ENCODE measurements at places on chromosomes 7 and 10. TPM values are rescaled to one million over a fixed set of nuclear protein-coding genes. Genes with fewer than 3 reads are reported as not detected.

The SLC29A4 gene
- polyA plus RNA-seq: 11.8 TPM

The CTAGE4 gene
- polyA plus RNA-seq: 0.41 TPM

DNA sequence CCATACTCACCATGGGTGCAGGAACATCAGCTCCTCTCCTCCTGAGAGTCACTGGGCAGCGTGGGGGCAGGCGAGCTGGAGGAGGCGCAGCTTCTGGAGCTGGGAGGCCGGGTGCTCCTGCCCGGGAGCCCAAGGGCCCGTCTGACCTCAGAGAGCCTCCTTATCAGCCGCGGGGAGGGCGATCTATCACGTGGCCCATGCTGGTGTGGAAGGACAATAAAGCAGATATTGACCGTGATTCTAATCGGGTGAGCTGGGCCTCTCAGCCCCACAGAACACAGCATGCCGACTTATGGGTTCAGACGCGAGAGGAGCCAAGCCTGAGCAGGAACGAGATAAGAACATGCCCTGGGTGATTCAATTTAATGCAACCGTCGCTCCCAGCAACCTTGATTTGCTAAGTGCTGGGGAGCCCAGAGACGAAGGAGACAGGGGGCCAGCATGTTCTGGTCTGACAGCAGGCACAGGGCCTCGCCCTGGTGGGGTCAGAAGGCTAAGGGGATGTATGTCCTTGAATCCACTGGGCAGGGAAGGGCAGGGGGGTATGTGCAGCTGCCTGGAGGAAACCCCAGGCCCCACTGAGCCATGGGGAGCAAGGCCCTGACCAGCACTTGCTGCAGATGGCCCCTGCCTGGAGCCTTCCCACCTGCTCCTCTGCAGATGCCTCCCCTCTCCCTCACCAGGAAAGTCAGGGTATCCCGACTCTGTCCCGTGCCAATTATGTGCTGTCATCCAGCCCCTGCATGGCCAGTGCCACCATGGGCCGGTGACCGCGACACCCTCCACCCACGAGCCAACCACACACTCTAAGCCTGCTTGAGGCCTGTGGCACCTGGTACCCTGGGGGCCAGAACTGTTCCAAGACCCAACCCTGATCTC lies 95.3 kb upstream of the RET start:
- DNase-seq: peak; percentile 10

- no peak for DNase-seq
These were observed 173.3 kb downstream of the SLC16A9 start for GRCh38 chr10:59536167-59537014.

- DNase-seq: no peak
These were observed 136.1 kb upstream of the TARP start for GRCh38 chr7:38409531-38409930.

The ZSCAN25 gene
- 3.8 TPM for polyA plus RNA-seq
